ENCODE measurements at places on chromosomes 4 and X.

- peak; percentile 17 for DNase-seq
Measured at GRCh38 chr4:87151730-87152129, 68.7 kb downstream of the KLHL8 start.

DNA sequence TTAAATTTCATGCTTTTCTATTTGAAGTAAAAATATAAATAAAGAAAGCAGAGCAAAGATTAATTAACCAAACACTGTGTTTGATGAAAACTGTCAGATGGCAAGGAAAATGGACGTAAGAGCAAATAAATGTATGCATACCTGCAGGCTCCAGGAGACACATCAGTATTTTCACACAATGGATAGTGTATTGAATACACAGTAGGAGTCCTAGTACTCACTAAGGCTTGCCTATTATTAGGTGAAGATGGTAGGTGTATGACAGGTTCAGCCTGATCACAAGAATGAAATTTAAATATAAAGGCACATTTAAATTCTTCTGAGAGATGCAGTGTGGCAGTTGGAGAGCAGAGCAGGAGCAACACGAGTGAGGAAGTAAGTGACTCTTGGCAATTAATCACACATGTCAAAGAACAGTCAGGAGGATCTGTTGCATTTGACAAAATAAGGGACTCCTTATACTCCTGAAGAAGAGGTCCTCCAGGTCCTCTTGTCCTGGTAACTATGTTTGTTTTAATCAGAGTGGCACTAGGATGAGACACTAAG, 106.0 kb upstream of the NDST4 start:
- no peak for DNase-seq

- DNase-seq = no peak
Measured at GRCh38 chrX:107861056-107861455, 35.4 kb downstream of the MID2 start.

DNA sequence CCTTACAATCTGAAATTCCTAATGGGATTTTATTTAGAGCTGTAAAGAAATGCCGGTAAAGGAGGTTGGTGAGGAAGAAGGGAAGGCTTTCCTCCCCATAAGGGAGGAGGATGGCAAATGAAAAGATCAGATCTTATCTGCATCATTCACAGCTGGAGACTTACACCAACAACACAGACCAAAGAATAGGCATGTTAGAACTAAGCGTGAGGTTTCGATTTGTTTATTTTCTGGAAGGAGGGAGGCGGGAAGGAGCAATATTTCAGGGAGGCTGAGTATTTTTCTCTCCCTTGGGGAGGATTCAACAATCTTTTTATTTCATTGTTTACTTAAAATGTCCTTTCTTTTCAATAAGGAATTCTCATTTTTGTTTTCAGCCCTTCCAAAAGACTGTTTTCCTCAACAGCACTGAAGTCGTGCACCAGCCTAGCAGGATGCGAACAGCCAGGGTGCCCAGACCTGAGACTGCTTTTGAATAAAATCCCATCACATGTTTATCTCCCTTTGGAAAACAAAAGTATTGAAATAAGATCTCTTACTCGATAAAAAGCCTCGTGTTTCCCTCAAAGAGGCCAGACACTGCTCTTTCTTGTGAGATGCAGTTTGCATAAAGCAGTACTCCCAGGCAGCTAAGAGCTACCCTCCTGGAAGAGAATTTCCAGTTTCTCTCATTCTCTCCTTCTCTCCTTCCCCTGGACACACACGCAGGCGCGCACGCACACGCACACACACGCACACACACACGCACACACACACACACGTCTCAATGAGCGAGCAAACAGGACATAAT, 236.1 kb downstream of the MGST2 start:
- no peak for DNase-seq

DNA sequence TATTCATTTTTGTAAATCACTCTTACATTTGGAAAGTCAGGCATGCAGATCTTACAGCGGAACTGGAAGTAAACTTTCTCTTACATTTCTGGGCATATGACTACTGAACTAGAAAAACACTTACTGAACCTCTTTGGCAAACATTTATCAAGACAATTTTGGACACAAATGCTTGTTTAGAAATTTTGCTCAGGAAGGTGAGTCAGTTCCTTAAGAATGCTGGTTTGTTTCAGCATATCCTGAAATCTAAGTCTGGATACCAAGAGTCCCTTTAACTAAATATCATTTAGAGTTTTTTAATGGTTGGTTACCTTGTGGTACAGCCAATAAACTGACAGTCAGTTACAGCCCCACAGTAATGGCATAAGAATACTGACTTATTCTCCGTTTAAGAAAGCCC, 15.0 kb downstream of the SHISA3 start:
- DNase-seq = peak; percentile 17

- no peak for DNase-seq
Measured at GRCh38 chrX:19647159-19647558, 131.9 kb upstream of the MAP3K15 start.

GRCh38 chr4:67019686-67020437, 525.4 kb downstream of the CENPC start:
- DNase-seq = no peak

- DNase-seq = no peak
Measured at GRCh38 chrX:19743386-19743785, 144.0 kb downstream of the SH3KBP1 start.

GRCh38 chr4:137861682-137862081, 329.4 kb upstream of the PCDH18 start:
- peak; percentile 1 for DNase-seq

GRCh38 chr4:172497321-172497720, 671.3 kb upstream of the GALNT7 start:
- no peak for DNase-seq

DNA sequence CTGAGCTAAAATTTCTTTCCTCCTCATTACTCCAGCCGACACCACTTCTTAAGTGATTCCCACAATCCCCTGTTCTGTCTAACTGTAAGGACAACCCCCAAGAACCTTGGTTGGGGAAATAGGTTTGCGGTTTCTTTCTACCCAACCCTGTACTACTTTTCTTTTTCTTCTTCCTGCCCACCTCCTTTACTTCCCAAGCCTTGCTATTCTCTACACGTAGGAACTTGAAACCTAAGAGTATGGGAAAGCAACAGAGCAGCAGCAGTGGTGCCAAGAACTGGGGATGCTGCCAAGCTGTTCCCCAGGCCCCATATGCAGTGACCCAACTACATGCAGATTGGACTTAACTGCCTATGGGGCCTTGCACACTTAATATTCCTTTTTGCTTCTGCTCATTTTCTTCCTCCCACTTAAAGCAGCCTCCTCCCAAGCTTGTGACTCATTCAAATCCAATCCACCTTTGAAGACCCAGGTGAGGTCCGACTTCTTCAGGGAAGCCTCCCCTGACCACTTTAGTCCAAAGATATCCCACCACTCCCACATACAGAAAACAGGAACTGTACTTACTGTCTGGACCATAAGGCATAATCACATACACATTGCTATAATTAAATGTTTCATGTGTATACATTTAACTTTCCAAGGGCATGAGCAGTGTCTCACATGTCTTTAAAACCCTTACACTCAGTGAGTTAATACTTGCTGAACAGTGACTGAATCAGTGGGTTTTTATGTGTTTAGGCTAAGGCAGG, 1.7 kb downstream of the FAM120C start:
- DNase-seq = no peak

GRCh38 chr4:18878561-18878960, 857.0 kb upstream of the LCORL start:
- DNase-seq = no peak

- DNase-seq = no peak
Measured at GRCh38 chrX:153583433-153583832, 15.5 kb downstream of the CCNQ start.

- no peak for DNase-seq
Measured at GRCh38 chrX:10230222-10230621, 73.4 kb downstream of the CLCN4 start.

- no peak for DNase-seq
Measured at GRCh38 chr4:88791274-88791673, 93.6 kb upstream of the NAP1L5 start.

GRCh38 chr4:171993247-171993646, 180.0 kb downstream of the GALNTL6 start:
- no peak for DNase-seq

GRCh38 chrX:2521927-2522386, 21.2 kb upstream of the DHRSX start:
- no peak for DNase-seq

- peak; percentile 93 for DNase-seq
Measured at GRCh38 chr4:98260579-98261404, at the start of gene RAP1GDS1. TSS of gene RAP1GDS1 (plus strand) at chr4:98261384. CDS start at chr4:98261566, 182 bp downstream.

- DNase-seq = no peak
Measured at GRCh38 chrX:13059637-13060499, 15.4 kb upstream of the FAM9C start.

DNA sequence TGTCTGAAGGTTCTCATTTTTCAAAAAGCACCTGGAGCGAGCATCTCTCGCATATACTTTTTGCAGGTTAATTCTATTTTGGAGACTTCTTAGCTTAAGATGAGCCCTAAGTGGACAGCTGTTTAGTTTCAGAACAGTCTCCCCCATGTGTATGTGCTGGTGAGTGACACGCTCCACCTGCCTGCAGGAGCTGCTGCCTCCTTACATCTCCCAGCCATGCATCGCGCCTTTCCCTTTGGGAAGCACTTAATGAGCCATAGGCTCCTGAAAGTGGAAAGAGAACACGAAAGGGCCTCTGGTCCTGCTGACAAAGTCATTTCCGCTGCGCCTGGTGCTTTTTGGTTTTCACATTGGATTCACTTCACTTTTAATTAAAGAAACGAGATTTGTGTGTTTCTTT, 56.1 kb downstream of the TRIML2 start:
- no peak for DNase-seq

- DNase-seq = no peak
Measured at GRCh38 chrX:10350221-10350620, 193.4 kb downstream of the CLCN4 start.

GRCh38 chrX:53321943-53322497, 40.6 kb upstream of the IQSEC2 start:
- no peak for DNase-seq

DNA sequence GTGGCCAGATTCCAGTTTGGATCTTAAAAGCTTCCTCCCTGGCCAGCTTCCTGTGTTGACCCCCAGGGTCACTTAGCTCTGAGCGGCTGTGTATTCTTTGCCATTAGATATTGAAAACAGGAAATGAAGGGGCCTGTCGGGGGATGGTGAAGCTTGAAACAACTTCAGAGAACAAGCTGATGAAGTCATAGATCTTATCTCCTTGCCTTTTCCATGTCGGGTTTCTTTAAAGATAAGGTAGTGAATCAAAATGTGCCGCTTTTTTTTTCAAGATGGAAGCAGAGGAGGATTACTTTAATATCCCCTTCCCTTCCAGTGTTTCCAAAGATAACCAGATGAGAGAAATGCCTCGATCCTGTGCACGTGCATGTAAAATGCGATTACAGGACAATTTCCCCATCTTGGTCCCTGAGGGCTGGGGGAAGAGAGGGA, 508.5 kb downstream of the MID1IP1 start:
- DNase-seq = no peak

GRCh38 chr4:27027428-27027827, 166.8 kb downstream of the STIM2 start:
- DNase-seq = no peak

DNA sequence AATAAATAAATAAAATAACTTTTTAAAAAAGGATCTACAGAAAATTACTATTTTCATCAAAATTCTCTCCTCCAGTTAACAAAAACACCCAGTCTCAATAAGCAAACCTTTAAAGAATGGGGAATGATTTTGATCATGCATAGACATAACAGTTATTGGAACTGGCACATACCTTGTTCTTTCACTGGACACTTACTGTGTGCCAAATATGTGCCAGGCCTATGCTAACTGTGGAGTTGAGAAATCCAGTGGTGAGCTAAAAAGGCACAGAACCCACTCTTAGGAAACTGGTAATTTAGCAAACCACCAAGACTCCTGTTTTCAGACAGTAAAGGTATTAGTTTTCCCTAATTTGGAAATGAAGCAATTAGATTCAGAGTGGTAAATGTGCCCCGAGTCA, 39.1 kb downstream of the CLOCK start:
- DNase-seq = no peak

DNA sequence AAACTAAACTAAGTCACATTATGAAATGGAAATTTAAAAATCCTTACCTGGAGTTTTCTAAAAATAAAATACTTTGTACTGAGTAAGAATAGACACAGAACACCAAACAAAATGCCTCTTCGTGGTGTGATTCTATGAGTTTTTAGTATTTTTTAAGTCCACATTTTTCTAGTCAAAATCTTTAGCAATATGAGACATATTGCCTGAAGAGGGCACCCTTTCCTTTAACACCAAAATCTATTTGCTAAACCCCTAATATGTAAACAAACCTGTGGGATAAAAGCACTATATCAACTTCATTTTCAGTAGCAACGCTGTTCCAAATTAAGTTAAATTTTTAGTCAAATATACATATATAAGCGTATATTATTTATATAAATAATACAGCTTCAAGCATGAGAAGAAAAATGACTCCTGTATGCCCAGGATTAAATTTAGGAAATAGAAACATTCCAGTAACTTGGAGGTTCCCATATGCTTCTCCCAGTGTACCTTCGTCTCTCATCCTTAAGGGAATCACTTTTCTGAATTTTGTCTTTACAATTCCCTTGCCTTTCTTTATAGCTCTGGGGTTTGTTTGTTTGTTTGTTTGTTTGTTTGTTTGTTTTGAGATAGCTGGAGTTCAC, 23.0 kb upstream of the PGM2 start:
- DNase-seq = no peak

- no peak for DNase-seq
Measured at GRCh38 chrX:131216828-131217227, 72.3 kb downstream of the IGSF1 start.

- no peak for DNase-seq
Measured at GRCh38 chrX:85964744-85965143, 82.6 kb downstream of the CHM start.
